ENCODE measurements at places on chromosomes 6 and 20.

DNA sequence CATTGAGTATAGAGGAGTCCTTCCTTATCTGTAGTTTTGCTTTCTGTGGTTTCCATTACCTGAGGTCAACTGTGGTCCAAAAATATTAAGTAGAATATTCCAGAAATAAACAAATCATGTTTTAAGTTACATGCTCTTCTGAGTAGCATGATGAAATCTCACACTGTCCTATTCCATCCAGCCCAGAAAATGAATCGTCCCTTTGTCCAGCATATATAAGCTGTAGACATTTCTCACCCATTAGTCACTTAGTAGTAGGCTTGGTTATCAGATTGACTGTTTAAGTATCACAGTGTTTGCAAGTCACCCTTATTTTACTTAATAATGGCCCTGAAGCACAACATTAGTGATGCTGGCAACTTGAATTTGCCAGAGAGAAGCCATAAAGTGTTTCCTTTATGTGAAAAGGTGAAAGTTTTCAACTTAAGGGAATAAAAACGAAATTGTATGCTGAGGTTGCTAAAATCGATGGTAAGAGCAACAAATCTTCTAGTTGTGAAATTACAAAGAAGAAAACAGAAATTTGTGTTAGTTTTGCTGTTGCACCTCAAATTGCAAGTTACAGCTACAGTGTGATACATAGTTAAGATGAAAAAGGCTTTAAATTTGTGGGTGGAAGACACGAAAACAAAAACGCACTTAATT lies 198.6 kb upstream of the SIM1 start:
- no peak for DNase-seq

DNA sequence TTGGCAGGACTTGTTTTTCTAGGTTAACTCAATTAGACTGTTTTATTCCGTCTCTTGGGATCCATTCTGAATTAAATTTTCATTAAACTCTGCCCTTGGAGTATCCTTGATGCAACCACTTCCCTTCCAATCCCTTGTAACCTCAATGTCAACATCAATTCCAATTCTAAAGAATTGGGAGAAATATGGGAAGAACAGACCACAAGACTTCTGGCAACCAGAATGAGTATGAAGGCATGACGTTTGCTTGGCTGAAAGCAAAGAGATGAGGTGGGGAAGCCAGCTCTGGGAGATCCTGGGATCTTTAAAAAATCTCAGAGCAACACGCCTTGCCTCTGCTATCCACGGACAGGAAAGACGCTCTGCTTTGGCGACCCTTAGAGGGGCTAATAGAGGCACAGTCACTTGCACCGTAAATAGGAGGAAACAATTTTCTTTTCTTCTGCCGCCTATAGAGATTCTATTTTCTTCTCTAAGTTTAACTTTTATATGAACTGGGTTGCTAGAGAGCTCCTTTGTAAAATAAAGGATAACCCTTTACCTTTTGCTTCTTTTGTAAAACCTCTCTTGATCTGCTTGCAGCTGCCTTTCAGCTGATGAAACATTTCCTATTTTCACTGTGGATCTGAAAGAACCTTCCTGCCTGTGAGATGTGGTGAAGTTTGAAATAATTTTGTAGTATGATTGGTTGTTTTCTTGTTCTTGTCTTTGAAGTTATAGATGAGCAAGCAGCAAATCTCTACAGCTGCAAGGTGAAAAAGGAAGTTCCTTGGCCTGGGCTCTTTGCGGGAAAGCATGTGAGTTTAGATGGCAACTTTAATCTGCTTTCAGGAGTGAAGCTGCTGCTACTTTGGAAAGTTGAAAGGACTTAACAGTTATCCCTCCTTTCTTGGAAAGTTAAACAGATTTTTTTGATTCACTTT lies at the start of gene ASIP:
Gene ASIP, plus strand, starts transcription at position 731 of the 923 bp plus-strand sequence. CDS start 18,952 bp downstream, outside the sequence.
- DNase-seq, result no peak

DNA sequence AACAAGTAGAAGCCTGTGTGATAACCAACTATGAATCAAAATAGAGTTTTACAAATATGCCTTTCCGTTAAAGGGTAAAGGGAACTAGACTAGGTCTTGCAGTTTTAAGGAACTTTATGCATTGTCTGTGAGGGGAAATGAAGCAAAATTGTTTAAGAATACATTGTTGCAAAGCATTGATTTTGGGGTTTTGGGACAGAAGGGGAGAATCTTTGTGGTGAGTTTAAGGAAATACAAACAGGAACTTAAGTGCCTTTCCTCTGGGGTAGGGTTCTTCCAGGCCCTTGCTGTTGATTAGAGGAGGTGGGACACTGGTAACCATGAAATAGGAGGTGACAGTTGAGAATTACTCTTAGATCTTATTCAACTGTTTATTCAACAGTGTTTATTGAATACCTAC lies 4.7 kb downstream of the MAPK14 start:
- DNase-seq, result no peak

- DNase-seq, result no peak
Observed at GRCh38 chr20:35757098-35757705, 14.6 kb upstream of the PHF20 start.

DNA sequence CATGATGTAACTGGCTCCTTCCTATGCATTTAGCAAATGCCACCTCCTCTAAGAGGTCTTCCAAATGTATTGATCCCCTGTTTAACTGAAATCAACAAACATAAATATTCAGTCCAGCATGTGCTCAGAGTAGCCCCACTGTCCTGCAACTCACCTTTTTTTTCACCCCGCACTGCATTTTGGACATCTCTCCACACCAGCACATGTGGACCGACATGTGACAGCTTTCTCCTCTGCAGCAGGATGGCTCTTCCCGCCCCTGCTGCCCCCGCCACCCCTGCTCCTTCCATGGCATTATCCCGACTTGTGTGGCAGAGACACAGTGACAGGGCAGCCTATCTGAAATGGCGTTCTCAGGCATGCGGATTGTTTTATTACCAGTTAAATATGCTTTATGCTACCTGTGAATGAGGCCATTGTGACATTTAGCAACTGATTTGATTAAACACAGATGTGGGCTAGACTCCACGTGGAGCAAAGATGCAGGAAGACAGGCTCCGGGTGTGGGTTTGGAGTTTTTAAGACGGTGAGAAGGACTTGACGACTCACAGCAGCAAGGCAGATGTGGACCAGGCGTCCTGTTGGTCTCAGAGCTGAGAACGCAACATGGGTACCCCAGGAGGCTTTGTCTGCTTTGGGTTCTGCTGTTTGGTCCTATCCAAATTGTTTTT lies 161.2 kb downstream of the EYA2 start:
- DNase-seq, result no peak

DNA sequence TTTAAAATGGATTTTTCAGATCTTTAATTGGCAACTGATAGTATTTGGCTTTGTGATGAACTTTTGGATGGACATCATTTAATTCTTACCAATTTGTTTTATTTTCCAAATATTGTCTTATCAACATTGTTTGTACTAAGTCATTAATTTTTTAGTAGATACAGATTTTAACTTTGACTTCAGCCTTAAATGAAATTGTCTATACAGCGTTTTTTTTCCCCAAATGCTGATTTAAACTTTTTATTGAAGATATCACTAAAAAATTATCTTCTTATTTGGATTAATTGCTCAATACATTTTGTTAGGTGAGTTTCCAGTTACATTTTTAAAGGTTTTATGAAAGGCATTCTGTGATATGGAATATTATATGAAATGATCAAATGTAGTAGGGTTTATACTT lies 123.6 kb upstream of the MMS22L start:
- DNase-seq, result no peak

GRCh38 chr6:130452336-130452735 lies 86.5 kb downstream of the TMEM200A start:
- no peak for DNase-seq

- DNase-seq, result peak; percentile 17
Observed at GRCh38 chr6:43386492-43386891, 17.0 kb upstream of the ZNF318 start.

DNA sequence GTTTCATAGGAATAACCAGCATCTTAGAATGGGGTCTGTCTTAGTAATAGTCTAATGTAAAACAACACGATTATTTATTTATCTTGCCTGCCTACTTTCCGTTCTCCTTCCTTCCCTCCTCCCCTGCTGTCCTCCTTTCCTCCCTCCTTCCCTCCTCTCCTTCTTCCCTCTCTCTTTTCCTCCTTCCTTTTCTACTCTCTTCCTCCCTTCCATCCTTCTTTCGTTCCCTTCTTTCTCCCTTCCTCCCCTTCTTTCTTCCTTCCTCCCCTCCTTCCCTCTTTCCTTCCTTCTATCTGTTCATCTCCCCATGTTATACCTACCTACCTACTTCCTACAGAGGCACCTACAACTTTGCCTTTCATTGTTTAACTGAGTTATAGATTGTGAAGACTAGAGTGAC lies 940.6 kb downstream of the KIF16B start:
- no peak for DNase-seq

GRCh38 chr6:18218233-18218632 lies 46.1 kb downstream of the DEK start:
- no peak for DNase-seq

- no peak for DNase-seq
Observed at GRCh38 chr6:116268589-116269293, 11.0 kb downstream of the TSPYL1 start.

DNA sequence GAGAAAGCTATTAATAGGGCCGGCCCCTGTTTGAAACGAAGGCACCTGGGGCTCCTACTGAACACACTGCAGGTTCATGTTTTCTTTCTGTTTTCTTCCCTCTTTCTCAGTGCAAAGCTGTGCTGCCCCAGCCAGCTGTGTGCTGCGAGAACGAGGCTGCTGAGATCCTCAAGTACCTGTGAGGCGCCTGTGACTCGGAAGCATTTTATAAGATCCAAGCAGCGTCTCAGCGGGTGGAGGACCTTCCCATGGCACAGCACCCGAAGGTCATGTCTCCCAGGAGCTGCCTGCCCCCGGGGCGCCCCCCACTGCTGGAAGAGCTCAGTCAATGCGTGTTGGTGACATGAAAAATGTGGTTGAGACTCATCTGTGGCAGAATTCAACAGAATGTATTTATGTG lies 66.3 kb downstream of the SMOC2 start:
- no peak for DNase-seq

- DNase-seq, result no peak
Observed at GRCh38 chr20:47350181-47350550, 6.3 kb downstream of the ZMYND8 start.

DNA sequence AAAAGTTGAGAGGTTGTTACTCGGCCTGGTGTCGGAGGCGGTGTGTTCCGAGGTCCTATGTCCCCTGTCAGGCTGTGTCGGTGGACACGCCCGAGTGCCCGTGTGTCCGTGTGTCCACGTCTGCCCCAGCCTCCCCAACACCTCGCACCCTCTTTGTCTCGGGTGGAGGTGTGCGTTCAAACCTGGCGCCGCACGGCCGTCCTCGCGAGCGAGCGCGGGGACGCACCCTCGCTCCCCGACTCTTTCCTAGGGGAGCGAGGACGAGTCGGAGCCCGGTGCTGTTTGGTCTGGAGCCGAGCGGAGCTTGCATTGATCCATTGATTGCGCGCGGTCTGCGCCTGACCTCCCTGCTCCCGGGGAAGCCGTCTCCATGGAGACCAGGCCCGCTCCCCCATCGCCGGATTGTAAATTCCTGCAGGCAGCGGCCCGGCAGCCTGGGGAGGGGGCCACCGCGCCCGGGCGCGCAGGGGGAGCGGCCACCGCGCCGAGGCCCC lies 411 bp upstream of the SCUBE3 start:
- no peak for DNase-seq

DNA sequence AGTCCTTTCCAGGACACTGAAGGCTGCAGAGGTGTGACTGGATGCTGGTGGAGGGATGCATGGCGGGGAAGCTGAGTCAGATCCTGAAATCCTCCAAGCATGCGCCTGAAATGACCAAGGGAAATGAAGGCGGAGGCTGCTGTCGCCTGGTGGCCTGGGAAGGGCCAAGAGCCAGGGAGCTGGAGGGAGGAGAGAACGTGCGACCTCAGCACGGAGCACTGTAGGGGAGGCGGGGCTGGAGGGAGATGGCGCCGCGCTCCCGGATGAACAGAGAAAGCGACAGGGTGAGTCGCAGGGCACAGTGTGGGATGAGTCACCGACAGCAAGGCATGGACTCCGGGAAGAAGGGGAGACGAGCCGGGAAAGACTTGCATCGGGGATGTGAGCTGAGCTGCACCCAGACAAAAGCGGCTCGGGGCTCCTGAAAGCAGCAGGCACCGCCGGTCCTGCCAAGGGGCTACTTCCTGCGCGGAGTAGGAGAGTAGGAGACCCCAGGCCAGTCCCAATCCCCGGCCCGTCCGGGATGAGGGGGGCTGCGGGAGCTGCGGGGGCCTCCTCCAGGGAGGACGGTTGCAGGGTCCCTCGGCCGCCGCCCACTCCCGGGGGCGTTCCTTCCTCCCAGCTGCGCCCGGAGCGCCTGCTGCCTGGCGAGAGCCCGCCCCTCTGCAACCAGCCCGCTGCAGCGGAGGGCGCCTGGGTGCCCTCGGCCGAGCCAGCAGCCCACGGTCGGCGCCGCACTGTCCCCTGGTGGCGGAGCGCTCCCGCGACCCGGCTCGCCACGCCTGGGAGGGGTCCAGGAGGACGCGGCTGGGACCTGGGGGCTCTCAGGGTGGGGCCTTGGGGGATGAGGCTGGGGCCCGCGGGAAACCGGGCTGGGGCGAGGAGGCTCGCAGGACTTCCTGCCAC lies 11.0 kb upstream of the NQO2 start:
- peak; percentile 90 for DNase-seq

DNA sequence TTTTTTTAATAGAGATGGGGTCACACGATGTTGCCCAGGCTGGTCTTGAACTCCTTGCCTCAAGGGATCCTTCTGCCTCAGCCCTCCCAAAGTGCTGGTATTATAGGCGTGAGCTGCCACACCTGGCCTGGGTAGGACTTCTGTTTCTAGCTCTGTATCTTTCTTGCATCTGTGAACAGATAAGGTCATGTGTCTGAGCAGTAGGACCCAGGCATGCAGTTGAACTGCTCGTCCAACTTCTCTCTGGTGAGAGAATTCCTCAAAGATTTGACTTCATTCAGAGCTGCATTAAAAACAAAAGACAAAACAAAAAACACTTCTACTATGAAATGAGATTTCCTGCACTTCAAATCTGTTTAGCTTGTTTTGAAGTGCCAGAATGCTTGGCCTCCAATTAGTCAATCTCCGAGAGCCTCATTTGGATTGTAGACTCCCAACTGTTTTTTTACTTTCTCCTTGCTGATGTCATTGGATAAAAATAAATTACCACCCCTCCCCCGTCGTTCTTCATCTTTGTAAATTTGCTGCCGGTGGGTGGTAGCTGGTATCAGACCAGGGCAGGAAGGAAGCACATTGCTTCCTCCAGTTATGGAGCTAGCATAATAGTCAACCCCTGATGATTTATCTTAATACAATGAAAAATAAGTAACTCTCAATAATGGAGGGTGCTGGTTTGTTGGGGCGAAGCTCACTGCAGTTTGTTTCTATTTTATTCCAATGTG lies 17.6 kb downstream of the CD109 start:
- DNase-seq, result no peak

- DNase-seq, result no peak
Observed at GRCh38 chr20:56440346-56441007, 27.9 kb upstream of the RTF2 start.
